ENCODE measurements at places on chromosomes 1 and 21. TPM values are rescaled to one million over a fixed set of nuclear protein-coding genes. Genes with fewer than 3 reads are reported as not detected.
A peak's percentile ranks its signal among the peaks of the same experiment; 100 is the strongest.

GRCh38 chr1:41724248-41724647 lies 194.5 kb downstream of the HIVEP3 start:
- DNase-seq, result no peak

- peak; percentile 67 for DNase-seq
These were observed 38.9 kb upstream of the TARDBP start for GRCh38 chr1:10973552-10973951.

The NFYC gene
- total RNA-seq, result 37.8 TPM

DNA sequence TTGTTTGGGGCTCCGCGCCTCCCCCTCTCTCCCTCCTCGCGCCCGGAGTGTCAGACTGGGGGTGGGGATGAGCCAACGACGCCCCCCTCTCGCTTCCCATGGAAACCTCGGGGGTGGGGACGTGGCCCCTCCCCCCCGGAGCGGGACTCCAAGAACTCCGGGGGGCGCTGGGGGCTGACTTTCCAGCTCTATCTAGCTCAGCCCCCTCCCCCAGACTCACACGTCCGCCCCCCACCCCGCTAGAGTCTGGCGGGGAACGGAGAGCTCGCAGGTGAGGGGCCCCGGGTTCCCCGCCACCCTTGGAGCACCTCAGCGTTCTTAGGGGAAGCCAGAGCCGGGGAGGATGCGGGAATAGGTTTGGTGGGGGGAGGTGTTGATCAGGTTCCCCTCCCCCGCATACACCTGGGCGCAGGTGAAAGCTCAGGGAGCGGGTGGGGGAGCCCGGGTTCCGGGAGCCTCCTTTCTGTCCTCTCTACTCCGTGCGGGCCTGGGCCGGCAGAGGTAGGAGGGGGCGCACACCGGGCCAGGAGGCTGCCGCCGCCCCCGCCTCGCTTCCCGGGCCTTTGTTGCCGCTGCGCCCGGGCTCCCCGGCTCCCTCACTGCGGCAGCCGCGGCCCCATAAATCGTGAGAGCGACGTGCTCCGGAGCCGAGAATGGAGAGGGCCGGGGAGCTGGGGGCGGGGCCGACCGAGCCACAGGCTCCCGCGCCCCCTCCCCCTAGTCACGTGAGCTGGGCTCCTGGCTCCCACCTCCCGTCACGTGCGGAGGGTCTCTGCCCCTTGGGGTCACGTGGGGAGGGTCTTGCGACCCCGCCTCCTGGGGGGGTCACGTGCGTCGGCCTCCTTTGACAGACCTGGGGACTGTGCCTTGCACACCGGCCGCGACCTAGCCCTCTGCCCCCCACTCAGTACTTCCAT lies 1.9 kb downstream of the EFNA3 start:
- peak; percentile 98 for DNase-seq

GRCh38 chr1:9628541-9629444 lies 22.7 kb upstream of the PIK3CD start:
- DNase-seq, result no peak

The POTED gene
- total RNA-seq, result not detected

The TP53BP2 gene
- 33.9 TPM for total RNA-seq

DNA sequence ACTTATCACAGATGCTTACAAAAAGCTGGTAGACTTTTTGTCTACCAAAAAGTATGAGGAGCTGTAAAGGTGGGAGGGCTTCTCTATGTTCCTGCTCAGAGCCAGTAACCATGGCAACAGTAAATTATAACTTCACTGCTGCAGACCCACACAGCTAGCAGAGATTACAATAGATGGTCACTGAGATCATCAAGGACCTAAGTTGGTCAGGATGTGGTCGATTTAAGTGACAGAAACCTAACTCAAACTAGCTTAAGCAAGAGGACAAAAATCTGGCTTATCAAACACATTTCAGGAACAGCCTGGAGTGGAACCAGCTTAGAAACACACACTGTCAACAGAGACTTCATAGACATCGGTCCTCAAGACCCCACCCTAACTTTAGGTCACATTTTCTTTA lies 113.4 kb upstream of the ATP1A1 start:
- no peak for DNase-seq

- DNase-seq, result no peak
These were observed 21.8 kb downstream of the GBP2 start for GRCh38 chr1:89104147-89104546.

GRCh38 chr1:99680270-99680669 lies 34.4 kb downstream of the PALMD start:
- DNase-seq, result no peak

The ACTL8 gene
- total RNA-seq, result 0.70 TPM

- DNase-seq, result no peak
These were observed 12.3 kb upstream of the OR10J5 start for GRCh38 chr1:159548126-159548525.

DNA sequence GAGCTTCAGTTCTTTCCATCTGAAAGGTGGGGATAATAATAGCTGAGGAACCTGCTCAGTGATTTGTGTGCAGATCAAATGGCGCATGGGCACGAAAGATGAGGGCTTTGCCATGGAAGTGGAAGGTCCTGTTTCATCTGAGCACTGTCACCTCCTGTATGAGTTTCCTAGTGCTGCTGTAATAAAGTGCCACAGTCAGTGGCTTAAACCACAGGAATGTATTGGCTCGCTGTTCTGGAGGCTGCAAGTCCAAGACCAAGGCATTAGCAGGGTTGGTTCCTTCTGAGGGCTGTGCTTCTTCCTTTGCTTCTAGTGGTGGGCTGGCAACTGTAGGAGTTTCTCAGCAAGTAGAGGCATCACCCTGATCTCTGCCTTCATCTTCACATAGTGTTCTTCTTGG lies 51.1 kb upstream of the RBM15 start:
- DNase-seq, result no peak

The RIPPLY3 gene
- total RNA-seq, result 2.6 TPM

- no peak for DNase-seq
These were observed 64.6 kb upstream of the CLDN14 start for GRCh38 chr21:36544545-36544944.

The PTCH2 gene
- total RNA-seq, result 0.63 TPM

DNA sequence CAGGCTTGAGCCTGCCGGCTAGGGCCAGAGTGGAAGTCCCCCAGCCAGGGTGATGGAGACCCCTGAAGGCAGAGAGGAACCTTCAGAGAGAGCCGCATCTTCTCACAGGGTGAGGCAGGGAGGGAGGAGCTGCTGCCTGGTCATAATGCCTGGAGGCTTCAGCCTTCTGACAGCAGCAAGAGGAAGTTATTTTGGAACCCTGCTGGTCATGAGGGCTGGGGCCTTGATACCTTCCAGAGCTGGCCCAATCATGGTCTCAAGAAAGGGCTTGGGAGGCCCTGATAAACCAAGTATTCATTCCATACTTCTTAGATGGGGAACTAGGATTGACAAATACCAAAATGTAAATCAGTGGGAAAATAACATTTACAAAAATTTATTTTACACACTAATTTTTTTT lies 26.6 kb upstream of the MPZL1 start:
- DNase-seq, result no peak

The C1orf94 gene
- total RNA-seq, result 5.3 TPM

The ANKRD65 gene
- total RNA-seq, result 1.8 TPM

- no peak for DNase-seq
These were observed 2.5 kb downstream of the NBL1 start for GRCh38 chr1:19646377-19647319.

The RGSL1 gene
- total RNA-seq, result not detected

- no peak for DNase-seq
These were observed 63.2 kb downstream of the SSBP3 start for GRCh38 chr1:54342742-54343687.

GRCh38 chr1:46117810-46118494 lies 14.5 kb downstream of the PIK3R3 start:
- DNase-seq, result no peak

DNA sequence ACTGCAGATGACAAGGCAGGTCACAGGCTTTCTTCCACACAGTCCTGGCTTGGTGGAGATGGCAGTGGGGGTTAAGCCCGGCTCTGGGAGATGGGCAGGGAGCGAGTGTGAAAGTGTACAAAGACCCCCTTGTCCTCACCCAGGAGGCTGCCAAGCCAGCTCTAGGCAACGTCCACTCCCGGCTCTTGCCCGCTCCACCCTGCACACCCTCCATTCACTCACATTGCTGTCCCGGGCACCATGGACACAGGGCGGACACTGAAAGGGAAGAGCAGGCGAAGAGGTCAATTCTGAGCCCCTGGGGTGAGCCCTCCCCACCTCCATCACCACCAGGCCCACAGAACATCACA lies 8.9 kb downstream of the COL16A1 start:
- no peak for DNase-seq

The NIBAN1 gene
- 11.1 TPM for total RNA-seq

DNA sequence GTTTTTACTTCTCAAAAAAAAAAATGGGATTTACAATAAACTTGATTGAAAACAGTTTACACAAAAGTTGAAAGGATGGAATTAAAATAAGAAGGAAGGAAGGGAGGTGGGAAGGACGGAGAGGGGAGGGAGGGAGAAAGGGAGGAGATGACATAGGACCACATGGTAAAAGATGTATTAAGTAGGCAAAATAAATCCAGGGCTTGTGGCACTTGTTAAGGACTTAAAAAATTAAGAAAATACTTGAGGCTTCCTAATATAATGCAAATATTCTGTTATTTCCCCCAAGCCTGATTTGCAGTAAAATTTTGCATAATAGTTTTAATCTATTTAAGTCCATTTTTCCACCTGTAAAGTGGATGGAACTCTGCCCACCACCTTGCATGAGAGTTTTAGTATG lies 27.5 kb downstream of the SLC30A10 start:
- no peak for DNase-seq

The CAPZB gene
- 183 TPM for total RNA-seq

DNA sequence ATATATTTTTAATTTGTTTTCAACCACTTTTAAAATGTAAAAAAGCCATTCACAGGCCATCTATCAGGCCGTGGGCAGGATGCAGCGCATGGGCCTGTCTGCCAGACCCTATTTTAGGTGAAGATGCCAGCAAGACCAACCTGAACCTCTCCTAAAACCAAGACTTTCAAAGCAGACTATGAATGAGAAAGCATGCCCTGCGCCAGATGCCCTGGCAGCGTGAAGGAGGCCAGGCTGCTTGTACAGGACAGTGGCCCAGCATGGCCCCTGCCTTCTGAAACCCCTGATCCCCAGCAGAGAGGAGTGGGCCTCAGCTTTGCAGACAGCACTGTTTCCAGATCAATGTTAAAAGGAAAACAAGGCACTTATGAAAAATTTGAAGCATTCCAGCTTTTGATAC lies 31.6 kb downstream of the WDR4 start:
- no peak for DNase-seq

The PGLYRP4 gene
- total RNA-seq, result not detected

DNA sequence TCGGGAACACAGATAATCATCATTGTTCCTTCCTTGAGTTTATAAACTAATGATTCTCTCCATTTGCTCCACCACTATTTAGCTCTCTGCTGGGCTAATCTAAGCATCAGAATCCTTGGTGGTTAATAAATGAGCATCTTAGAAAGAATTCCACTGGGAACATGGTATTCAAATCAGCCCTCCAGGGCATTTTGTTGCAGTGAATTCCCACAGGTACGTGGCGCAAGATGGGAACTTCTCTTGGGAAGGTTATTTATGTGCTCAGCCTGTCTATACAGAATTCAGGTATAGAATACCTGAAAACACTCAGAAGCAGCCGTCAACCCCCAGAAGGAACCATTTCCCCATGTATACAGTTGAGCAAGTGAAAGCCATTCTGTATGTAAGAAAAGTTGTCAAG lies 131.5 kb downstream of the NTNG1 start:
- no peak for DNase-seq

DNA sequence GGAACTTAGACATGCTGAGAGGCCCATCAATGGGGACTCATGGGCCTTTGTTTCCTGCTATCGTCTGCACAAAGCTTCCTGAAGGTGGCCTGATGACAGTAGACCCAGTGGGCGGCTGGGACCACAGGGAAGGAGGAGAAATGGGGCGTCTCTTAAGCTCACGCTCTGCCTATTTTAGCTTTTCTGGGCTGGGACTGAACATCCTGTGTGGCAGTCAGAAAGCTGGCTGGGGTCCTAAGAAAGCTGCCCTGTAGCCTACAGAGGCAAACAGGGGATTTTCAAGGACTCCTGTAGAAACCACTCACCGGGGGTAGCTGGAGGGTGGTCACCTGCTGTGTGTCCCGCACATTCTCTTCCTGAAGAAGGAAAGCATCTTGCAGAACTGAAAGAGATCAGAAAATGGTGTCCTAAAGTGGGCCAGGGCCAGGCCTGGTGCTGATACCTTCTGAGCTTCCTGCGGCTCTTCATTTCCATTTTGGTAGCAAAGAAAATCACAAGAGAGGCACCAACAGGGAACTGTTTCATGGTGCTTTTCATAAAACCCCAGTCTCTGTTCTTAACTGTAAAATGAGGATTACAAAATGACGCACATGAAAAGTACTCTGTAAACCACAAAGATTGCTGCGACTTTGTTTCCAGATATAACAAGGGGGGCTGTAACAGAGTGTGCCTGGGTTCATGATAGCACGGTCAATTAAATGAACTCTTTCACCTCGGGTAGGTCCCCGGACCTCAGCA lies 8.6 kb downstream of the ZNF496 start:
- no peak for DNase-seq

The TRPM2 gene
- 0.83 TPM for total RNA-seq

Data from GM23338 (cell line).